ENCODE measurements at places on chromosomes 13 and 19.
A peak's percentile ranks its signal among the peaks of the same experiment; 100 is the strongest.

GRCh38 chr19:2469102-2469914, 6.6 kb upstream of the GADD45B start:
- no peak for DNase-seq

- peak; percentile 77 for DNase-seq
Measured at GRCh38 chr13:113724780-113725315, 34.2 kb upstream of the TMEM255B start.

DNA sequence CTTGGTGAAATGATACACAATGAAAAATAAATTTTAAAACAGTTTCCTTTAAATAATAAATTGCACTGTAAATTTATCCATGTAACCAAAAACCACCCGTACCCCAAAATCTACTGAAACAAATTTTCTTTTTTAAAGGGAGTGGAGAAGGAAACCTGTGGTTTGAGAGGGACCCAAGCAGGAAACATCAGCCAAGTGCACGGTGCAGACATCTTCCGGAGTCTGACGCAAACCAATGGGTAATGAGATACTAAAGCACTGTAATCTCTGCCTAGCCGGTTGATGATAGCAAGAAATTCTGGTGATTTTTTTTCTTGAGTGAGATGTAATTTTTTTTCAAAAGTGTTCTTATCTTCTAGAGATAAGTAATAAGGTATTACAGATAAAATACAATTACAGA, 115.4 kb downstream of the ABCC4 start:
- peak; percentile 14 for DNase-seq

DNA sequence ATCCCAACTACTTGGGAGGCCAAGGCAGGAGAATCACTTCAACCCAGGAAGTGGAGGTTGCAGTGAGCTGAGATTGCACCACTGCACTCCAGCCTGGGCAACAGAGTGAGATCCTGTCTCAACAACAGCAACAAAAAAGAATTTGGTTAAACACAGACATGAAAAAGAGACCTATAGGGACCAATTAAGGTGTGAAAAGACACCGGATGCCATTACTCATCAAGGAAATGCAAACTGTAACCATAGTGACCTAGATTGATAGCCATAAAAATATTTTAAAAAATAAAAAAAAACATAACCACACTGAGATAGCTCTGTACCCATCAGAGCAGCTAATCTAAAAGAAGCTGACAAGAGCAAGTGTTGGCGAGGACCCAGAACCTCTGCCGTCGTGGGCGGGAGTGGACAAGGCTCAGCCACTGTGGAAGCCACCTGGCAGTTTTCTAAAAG, 37.1 kb upstream of the ISYNA1 start:
- no peak for DNase-seq
